ENCODE measurements at places on chromosomes 11 and 22. TPM values are rescaled to one million over a fixed set of nuclear protein-coding genes. Genes with fewer than 3 reads are reported as not detected.

The CEP126 gene
- total RNA-seq: 1.1 TPM

The FLRT1 gene
- 0.57 TPM for total RNA-seq

The JHY gene
- 2.1 TPM for total RNA-seq

The SHANK3 gene
- total RNA-seq: 22.2 TPM

The ALG9 gene
- total RNA-seq: 14.5 TPM

The UQCC3 gene
- total RNA-seq: 8.1 TPM

The UPK3A gene
- total RNA-seq: 0.54 TPM

The SUSD2 gene
- total RNA-seq: 2.8 TPM

All from Right ventricle myocardium inferior (tissue), 1 donor.